ENCODE measurements at places on chromosomes 1 and 21.
A peak's percentile ranks its signal among the peaks of the same experiment; 100 is the strongest.

- no peak for DNase-seq
Observed at GRCh38 chr1:219050086-219050821, 123.4 kb upstream of the LYPLAL1 start.

GRCh38 chr1:19347533-19348172, 35.5 kb downstream of the SLC66A1 start:
- no peak for DNase-seq

GRCh38 chr21:33894736-33895288, 20.8 kb downstream of the ATP5PO start:
- DNase-seq: peak; percentile 68

DNA sequence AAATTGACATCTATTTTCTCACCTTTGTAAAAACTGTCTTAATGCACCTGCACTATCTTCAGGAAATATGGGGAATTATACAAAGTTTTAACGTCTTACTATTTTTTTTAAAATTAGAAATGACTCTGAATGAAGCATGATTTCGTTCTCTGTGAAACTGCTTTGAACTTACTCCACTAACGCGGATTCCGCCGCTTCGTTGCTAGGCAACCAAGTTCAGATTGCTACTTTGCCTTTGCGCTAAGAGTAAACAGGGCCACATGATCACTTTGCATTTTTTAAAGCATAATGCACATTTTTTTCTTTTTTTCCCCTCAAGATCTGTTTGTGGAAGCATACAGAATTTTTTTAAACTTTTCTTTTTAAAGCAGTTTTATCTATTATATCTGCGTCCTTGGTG, 690.5 kb downstream of the BRINP3 start:
- DNase-seq: no peak

GRCh38 chr1:169924829-169925228, 31.1 kb upstream of the SCYL3 start:
- no peak for DNase-seq

GRCh38 chr1:44609412-44609767, 64.9 kb downstream of the TMEM53 start:
- peak; percentile 61 for DNase-seq

Measured in GM20000 (cell line).